ENCODE measurements at places on chromosomes 6 and 20. TPM values are rescaled to one million over a fixed set of nuclear protein-coding genes. Genes with fewer than 3 reads are reported as not detected.

DNA sequence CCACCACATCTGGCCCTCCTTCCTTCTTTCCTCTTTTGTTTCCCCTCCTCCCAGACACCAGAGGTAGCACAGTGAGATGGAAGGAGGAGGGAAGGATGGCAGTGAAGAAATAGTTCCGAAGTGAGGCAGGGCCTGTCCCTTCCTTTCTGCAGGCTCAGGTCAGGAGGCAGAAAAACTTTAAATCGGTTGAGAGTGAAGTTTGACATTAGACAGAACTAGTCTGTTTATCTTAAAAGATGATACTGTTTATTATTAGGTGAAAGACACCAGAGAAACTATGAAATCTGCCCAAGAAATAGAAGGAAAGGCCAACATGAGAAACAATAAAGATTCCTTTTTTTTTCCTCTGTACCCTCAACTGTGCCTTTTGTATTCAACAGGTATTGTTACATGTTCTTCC lies 670.3 kb downstream of the UTRN start:
- no peak overlapping the region for H3K27ac ChIP-seq
- H3K4me1 ChIP-seq, result no peaks in the 10 kb centered on the region
- H3K27me3 ChIP-seq, result no peaks in the 10 kb centered on the region
- no peak for DNase-seq

DNA sequence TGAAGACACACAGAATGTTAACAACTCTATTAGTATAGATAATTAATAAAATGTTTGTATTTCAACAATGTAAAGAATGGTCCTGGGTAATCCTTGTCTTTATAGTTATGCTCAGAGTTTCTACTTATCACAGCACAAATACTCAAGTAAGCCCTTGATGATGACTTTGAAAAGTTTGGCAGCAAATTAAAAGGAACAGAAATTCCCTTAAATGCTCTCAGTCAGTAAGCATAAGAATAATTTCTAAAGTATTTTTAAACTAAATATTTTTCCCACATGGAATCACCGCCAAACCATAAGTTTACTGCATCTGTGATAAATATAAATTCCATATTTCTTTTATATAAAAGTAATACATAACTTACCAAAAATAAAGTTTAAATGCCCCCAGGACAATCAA lies 96.1 kb downstream of the COL12A1 start:
- no peaks in the 10 kb centered on the region for H3K4me1 ChIP-seq
- H3K27me3 ChIP-seq, result no peaks in the 10 kb centered on the region
- no peak overlapping the region for H3K4me3 ChIP-seq
- no peak for DNase-seq
- H3K36me3 ChIP-seq, result no peaks in the 10 kb centered on the region
- H3K27ac ChIP-seq, result no peak overlapping the region

DNA sequence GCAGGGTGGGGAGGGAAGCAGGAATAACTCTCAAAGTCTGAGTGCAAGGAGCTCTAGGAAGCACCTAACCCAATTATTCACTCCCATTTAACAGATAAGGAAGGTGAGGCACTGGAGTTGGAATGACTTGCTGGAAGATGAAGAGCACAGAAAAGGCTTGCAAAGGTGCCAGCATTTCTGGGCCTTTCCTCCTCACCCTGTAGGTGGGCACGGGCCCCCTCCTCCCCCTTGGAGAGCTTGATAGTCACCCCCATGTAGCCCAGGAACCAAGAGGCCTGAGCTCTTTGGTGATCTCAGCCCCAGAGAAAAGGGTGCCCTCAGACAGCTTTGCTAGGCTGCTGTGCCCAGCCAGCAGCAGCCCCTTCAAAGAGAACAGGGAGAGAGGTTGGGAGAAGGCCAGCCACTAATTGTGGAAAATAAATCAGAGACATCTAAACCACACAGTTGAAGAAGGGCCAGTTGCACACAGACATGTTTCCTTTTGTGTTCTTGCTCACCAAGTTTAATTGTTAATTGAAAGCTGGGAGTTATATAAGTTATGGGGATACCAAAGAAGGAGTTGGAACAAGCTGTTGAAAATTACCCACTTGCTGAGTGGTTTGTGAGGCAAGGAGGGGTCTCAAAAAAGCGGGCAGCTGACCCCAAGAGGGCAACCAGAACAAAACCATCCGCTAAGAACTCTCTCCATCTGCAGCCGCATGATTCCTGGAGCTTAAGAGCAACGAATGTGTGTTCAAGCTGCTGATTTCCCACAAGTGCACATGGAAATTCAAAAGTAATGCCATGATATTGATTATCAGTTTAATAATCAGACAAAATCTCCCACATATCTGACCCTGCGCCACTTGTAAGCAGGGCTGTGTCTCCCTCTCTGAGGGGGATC lies 77.0 kb downstream of the MRPL14 start:
- no peaks in the 10 kb centered on the region for H3K4me1 ChIP-seq
- no peaks in the 10 kb centered on the region for H3K36me3 ChIP-seq
- no peaks in the 10 kb centered on the region for H3K27me3 ChIP-seq
- DNase-seq, result no peak

TOX2 gene
- total RNA-seq, result 54.1 TPM

RRAGD gene
- 0.41 TPM for total RNA-seq

- H3K4me3 ChIP-seq, result no peak overlapping the region
- no peaks in the 10 kb centered on the region for H3K27me3 ChIP-seq
These were observed 4.2 kb upstream of the RSPO3 start for GRCh38 chr6:127114214-127114760.

DNA sequence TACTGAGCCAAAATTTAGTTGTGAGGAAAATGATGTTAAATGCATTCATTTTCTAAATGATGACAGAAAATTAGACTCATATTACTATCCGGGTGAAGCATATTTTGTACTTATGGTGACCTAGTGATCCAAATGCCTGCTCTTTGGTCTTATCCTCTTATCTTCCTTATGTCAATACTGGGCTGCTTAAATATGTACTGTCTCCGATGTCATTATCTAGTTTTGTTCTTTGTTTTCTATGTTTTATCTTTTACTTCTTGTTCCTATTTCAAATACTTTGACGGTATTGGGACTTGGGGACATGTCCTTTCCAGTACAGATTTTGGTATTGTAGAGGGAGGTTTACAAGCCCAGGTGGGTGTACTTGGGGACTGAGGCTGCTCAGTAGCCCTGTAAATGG lies 124.6 kb upstream of the ESR1 start:
- no peaks in the 10 kb centered on the region for H3K36me3 ChIP-seq
- DNase-seq, result no peak
- H3K4me1 ChIP-seq, result no peaks in the 10 kb centered on the region
- no peak overlapping the region for H3K4me3 ChIP-seq

SLC22A2 gene
- not detected for total RNA-seq

DNA sequence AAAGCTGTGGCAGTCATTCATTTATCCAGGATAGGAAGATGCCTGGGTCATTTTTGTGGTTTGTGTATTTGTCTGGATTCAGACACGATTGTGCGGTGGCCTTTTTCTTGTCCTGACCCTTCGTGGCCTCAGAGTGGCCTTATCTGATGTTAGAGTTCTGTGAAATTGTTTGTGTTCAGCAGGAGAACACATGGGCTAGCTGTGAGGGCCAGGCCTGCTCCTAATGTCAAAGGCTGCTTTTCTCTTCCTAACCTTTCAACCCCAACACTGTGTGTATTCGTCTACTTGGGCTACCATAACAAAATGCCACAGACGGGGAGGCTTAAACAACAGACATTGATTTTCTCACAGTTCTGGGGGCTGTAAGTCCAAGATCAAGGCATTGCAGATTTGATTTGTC lies 321.8 kb downstream of the CD83 start:
- no peak overlapping the region for H3K4me3 ChIP-seq
- H3K27me3 ChIP-seq, result no peaks in the 10 kb centered on the region
- H3K4me1 ChIP-seq, result no peaks in the 10 kb centered on the region
- H3K27ac ChIP-seq, result no peak overlapping the region
- DNase-seq, result no peak
- H3K36me3 ChIP-seq, result no peaks in the 10 kb centered on the region

- no peak overlapping the region for H3K4me3 ChIP-seq
- no peaks in the 10 kb centered on the region for H3K4me1 ChIP-seq
- H3K27ac ChIP-seq, result no peak overlapping the region
These were observed 52.9 kb upstream of the MLN start for GRCh38 chr6:33856655-33857054.

DNA sequence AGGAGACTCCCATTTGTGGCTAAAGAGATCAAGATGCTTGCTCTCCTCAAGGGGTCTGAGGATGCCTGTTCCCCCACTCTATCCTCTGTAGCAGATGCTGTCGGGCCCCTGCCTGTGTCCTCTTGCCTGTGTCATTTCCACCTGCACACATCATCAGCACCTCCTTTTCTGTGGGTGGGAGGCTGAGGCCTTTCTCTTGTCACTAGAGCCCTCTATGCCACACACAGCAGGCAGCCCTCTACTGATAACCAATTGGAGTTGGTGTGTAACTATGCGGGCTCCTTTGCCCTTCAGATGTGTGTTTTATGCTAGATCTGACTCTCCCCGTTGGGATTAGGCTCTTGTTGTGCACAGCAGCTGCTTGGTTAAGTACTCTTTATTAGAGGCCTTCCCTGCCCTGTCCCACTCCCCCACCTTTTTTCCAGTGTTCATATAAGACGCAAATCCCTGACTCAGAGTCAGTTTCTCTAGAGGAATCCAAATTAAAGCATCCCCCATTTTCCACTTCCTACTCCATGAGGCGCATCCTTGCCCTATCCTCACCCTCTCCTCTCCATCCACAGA lies 7.7 kb downstream of the TREML2 start:
- no peaks in the 10 kb centered on the region for H3K4me1 ChIP-seq
- no peaks in the 10 kb centered on the region for H3K27me3 ChIP-seq
- peak; percentile 43 for DNase-seq
- no peaks in the 10 kb centered on the region for H3K36me3 ChIP-seq
- H3K4me3 ChIP-seq, result no peak overlapping the region
- no peak overlapping the region for H3K27ac ChIP-seq

- no peak overlapping the region for H3K4me3 ChIP-seq
- no peaks in the 10 kb centered on the region for H3K36me3 ChIP-seq
- no peak for DNase-seq
- H3K4me1 ChIP-seq, result peaks cover 16% of the 10 kb centered on the region
- H3K27ac ChIP-seq, result no peak overlapping the region
- H3K27me3 ChIP-seq, result no peaks in the 10 kb centered on the region
These were observed 49.9 kb downstream of the TULP4 start for GRCh38 chr6:158361961-158362669.

GGTLC1 gene
- total RNA-seq, result not detected

DNA sequence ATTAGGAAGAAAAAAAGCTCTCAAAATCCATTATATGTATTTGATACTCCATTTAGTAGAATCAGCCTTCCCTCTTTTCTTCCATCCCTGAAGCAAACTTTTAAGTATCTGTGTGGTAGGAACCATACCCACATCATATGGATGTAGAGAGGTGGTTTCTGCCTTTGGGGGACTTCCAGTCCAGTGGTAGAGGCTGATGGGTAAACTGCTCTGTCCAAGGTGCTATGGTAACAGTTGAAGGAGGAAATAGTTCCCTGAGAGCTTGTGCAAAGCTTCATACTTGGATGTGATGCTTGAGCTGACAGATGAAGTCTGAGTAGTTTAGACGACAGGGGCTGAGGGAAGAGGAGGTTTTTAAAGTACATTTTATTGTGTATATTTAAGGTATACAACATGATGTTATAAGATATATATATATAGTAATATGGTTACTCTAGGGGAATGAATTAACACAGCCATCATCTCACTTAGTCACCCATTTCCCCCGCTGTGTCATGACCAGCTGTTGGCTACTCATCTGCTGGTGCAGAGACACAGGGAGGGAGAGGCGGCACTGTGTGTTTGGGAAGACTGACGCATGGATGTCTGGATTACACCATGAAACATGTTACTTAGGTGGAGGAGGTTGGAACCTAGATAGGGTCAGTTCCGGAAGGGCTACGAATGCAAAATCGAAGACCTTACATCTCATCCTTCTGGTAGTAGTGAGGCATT lies 185.2 kb downstream of the FARS2 start:
- no peak overlapping the region for H3K27ac ChIP-seq
- no peaks in the 10 kb centered on the region for H3K36me3 ChIP-seq
- H3K4me3 ChIP-seq, result no peak overlapping the region
- peaks cover 3% of the 10 kb centered on the region for H3K4me1 ChIP-seq
- no peak for DNase-seq
- no peaks in the 10 kb centered on the region for H3K27me3 ChIP-seq

DNA sequence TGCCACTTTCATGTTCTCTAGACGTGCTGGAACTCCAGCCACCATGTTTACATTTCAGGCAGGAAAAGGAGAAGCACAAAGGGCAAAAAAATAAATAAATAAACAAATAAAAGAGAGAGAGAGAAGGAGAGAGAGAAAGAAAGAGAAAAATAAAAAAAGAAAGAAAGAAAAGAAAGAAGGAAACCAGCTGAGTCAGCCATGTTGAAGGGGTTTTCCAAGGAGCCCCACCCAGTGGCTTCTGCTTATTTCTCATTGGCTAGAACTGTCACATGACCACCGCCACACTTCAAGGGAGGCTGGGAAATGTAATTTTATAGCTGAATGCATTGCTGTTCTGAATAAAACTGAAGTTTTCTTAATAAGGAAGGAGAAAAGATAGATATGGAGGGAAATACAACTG lies 71.1 kb downstream of the BFSP1 start:
- no peaks in the 10 kb centered on the region for H3K27me3 ChIP-seq
- H3K36me3 ChIP-seq, result no peaks in the 10 kb centered on the region
- no peak overlapping the region for H3K4me3 ChIP-seq
- DNase-seq, result no peak

DNA sequence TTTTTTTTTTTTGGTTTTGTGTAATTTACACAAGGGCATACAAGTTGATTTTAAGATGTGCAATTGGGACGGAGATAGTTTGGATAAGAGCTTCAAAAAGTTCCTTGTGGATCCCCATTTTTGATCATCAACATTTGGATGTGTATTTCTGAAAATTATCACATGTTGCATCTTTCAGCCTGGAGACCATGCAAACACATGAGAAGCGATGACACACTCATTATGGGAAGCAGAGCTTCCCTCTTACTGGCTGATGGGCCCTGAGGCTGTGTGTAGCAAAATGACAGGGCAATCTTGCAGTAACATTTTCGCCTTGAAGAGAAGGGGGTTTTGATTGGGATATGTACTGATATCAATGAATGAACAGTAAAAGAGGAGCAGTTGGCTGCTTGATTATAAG lies 22.0 kb upstream of the RIPK1 start:
- no peak overlapping the region for H3K27ac ChIP-seq
- H3K36me3 ChIP-seq, result no peaks in the 10 kb centered on the region
- H3K4me1 ChIP-seq, result peaks cover 7% of the 10 kb centered on the region
- DNase-seq, result no peak
- H3K4me3 ChIP-seq, result no peak overlapping the region
- no peaks in the 10 kb centered on the region for H3K27me3 ChIP-seq

ZHX3 gene
- total RNA-seq, result 4.9 TPM

- no peak overlapping the region for H3K4me3 ChIP-seq
- no peaks in the 10 kb centered on the region for H3K36me3 ChIP-seq
- no peak overlapping the region for H3K27ac ChIP-seq
- no peak for DNase-seq
These were observed 50.3 kb downstream of the MYB start for GRCh38 chr6:135231469-135231844.
